Activated T-cell treated with anti-CD3 and anti-CD28 coated beads, Interleukin-2, amount 50 U/mL, for 1 hour (primary cell): ENCODE measurements at places on chromosomes 5 and 9.

- DNase-seq: no peak
Measured at GRCh38 chr9:89368978-89369377, 50.7 kb downstream of the SECISBP2 start.

- DNase-seq: no peak
Measured at GRCh38 chr9:77019236-77019925, at the start of gene FOXB2. TSS of gene FOXB2 (plus strand) at chr9:77019655. CDS start at chr9:77019655, 0 bp downstream.

- peak; percentile 60 for DNase-seq
Measured at GRCh38 chr9:136327304-136327974, at the start of gene GPSM1. TSS of gene GPSM1 (plus strand) at chr9:136327539. CDS start at chr9:136327696, 157 bp downstream.

- DNase-seq: no peak
Measured at GRCh38 chr5:158811350-158811749, 288.4 kb downstream of the EBF1 start.

DNA sequence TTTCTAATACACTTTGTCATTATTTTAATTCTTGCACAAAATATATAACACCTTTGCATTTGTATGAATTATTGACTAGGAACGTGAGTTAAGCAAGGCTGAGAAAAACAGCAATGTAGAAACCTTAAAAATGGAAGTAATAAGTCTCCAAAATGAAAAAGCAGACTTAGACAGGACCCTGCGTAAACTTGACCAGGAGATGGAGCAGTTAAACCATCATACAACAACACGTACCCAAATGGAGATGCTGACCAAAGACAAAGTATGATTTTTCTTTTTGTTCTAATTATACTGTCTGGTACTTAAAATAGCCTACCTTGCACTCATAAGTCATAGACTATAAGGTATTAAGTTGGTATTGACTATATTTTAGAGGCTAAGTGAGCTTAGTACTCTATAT lies 34.4 kb downstream of the RAD50 start:
- no peak for DNase-seq

- DNase-seq: no peak
Measured at GRCh38 chr9:117952581-117952980, 248.4 kb downstream of the TLR4 start.

DNA sequence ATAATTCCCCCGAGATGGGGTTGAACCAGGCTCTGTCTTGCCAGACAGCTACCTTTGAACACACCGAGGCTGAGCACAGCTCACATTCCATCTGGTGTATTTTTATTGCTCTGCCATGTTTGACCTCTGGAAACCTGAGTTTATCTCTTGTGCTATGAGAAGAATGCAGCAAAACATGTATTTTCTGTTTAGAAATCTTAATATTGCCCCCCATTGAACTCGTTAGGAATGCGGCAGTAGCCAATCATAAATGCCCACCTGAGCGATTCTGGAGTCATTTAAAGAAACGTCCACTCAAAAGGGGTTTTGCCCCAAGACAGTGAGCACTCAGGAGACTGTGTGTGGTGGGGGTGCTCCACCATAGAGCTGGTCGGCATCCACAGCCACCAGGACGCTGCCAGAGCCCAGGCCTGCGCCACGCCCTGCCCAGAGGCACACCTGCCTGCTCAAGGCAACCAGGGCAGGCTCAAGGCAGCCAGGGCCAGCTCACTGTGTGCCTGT lies 26.9 kb downstream of the FGD3 start:
- DNase-seq: no peak

- DNase-seq: no peak
Measured at GRCh38 chr5:19771174-19771835, 216.7 kb downstream of the CDH18 start.

GRCh38 chr5:171676286-171676944 lies 109.2 kb upstream of the SMIM23 start:
- no peak for DNase-seq

DNA sequence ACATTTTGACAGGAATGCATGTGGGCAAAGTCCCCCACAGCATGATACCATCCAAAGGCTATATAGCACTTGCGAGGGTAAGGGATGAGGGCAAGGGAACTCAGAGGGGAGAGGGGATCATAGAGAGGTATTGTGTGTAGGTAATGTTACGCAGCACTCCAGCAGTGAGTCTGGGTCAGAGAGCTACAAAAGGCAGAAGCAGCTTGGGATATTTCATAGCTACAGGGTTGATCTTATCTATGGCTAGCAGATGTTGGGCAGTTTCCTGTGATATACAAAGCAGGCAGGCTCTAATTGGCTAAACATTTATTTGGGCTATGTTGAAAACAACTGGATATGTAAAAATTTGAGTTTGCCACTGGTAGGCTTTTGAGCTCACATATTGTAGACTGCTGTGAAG lies 17.8 kb upstream of the SLCO4C1 start:
- no peak for DNase-seq
